ENCODE measurements at places on chromosomes 7 and 10. TPM values are rescaled to one million over a fixed set of nuclear protein-coding genes. Genes with fewer than 3 reads are reported as not detected.

ZNF394 gene
- total RNA-seq = 38.8 TPM

OPALIN gene
- not detected for total RNA-seq

- DNase-seq = no peak
Observed at GRCh38 chr10:81034383-81034782, 496.7 kb downstream of the SH2D4B start.

DNA sequence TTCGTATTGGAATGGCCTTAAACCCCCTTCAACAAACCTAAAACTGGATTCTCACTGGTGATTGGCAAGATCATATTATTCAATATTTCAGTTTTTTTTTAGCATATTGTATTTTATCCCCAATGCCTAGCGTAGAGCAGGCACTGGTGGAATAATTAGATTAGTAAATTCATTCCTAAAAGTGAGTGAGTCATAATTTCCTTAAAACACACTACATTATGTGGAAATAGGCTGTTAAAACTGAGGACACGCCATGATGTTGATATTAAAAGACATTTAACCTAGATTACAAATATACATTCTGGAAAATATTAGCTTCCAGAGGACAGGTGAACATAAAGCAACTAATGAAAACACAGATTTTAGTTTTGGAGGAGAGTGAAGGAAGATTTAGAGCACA, 463.9 kb downstream of the PARD3 start:
- no peak for DNase-seq

GRCh38 chr7:45663167-45663921, 89.2 kb downstream of the ADCY1 start:
- no peak for DNase-seq

DNA sequence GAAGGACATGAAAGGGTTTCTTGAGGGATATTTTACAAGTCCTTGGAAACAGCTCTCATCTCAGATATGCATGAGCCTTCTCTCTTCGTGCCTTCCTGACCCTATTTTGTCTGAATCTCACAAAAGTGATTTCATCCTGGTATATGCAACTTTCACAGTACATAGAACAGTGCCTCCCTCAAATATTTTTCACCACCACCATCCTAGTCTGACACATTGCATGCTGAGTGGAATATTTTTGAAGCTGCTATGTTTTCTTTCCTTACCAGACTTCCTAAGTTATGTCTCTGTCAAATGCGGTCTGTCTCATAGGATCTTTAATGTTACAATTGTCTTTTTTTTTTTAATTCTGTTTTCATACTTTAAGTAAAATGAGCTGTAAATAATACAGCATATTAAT, 673.3 kb upstream of the LRRN3 start:
- no peak for DNase-seq

DNA sequence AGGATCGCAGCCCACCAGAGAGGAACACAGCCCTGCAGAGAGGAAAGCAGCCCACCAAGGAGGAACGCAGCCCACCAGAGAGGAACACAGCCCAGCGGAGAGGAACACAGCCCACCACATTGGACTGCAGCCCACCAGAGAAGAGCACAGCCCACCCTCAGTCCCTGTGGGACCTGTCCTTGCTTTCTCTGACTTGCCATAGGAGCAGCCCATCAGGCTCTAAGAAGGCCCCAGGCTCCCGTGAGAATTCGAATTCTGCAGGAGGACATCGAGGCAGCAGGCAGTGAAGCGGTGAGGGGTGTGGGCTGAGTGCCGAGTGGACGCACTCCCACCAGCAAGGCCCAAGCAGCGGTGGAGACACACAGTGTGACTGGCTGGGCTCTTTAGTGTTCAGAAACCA, 59.1 kb downstream of the HTR5A start:
- DNase-seq = no peak

GRCh38 chr7:75971309-75971960, 23.0 kb downstream of the TMEM120A start:
- DNase-seq = no peak

DNA sequence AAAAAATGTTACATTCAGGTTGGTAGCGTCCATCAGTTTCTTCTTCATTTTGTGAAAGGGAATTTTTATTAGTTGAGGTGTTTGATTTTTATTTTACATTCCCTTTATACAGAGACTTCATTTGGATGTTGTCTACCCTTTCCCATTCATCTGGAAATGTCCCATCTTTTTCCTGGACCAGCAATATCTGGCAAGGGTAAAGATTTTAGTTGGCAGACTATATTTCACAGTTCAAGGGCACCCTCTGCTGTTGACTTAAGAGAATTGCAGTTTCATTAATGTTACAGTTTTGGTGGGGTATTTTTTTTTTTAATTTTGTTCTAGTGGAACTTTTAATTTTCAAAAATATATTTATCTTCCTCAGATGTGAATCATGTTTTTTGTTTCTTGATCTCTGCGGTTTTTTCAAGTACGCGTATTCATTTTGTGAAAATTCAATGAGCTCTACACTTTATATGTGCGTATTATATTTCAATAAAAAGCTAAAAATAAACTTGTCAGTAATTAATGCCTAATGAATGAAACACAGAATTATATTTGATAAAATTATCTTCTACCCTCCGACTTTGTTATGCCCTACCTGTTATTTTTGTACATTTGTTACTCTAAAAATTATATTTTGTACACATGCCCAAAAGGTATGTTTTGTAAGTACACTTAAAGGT, 97.9 kb upstream of the KLF14 start:
- no peak for DNase-seq

- no peak for DNase-seq
Observed at GRCh38 chr7:111931016-111931517, 275.1 kb downstream of the DOCK4 start.

DNA sequence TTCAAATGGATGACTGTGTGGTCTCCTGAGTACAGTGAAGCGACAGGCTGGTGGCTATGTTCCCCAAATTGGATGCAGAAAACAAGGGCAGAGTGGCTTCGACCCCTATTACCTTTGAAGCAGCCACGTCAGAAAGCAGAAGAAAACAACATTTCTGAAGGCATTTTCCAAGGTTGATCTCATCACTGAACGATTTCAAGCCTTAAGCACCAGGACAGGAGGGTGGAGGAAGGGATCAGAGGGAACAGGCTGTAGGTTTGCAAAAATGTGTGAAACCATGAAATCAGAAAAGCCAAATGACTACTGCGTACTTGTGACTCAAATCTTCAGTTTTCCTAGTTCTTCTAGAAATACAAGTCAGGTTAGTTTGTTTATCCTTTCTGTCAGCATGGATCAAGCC, 181.0 kb upstream of the TMEM106B start:
- DNase-seq = no peak
